ENCODE measurements at places on chromosomes 1 and 21. TPM values are rescaled to one million over a fixed set of nuclear protein-coding genes. Genes with fewer than 3 reads are reported as not detected.

GRCh38 chr1:17005365-17005740 lies 6.4 kb downstream of the ATP13A2 start:
- no peak for DNase-seq

CD34 gene
- polyA plus RNA-seq: 33.1 TPM

PPIAL4G gene
- polyA plus RNA-seq: 0.13 TPM

TAL1 gene
- 8.7 TPM for polyA plus RNA-seq

DNA sequence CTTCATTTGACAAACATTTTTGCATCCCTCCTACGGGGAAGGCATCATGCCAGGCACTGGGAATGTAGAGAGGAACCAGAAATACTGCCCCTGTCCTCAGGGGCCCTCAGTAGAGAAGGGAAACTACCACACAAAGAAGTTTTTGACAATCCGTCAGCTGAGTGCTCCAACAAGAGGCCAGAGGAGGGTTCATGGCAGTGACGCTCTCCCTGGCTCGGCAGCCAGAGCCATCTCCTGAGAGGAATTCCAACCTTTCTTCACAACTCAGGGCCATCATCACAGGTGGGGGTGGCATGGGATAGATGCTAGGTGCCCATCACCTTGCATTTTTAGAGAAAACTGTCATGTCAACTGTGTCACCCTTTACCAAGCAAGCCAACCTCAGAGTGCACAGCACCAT lies 154.1 kb downstream of the HIVEP3 start:
- no peak for DNase-seq

- DNase-seq: no peak
These were observed 39.0 kb downstream of the NEXN start for GRCh38 chr1:77927414-77927813.

All from spinal cord (tissue), 10 donors.